ENCODE measurements at places on chromosomes 1 and 21.

DNA sequence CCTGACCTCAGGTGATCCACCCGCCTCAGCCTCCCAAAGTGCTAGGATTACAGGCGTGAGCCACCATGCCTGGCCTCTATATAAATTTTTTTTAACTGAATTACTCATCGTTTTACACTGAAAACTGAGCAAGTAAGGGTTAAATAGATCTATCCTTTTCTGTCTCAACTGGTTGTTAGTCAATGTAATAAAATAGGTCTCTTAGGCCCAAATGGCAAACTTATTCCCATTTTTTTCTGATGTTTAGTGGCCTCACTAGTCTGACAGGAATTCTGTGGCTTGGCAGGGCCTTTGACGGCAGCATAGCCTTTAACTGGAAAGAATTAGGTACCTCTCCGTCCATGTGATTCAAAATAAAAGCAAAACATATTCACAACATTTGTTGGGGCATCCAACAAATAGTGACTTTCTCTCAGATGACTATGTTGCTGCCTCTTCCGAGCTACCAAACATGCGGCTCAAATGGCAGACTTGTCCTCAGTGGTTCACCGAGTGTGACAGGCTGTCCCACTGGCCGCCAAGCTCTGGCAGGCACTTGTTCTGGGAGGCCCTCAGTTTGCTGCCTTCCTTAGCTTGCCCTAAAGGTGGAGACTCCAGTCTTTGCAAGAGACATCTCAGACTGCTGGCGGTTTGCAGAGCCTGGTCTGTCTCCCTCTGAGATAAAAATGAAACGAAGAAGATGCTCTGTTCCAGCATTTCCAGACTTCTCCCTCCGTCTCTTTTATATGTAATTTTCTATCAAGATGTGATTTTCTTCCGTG is 17.4 kb downstream of the ATP1A4 start:
- DNase-seq: no peak

DNA sequence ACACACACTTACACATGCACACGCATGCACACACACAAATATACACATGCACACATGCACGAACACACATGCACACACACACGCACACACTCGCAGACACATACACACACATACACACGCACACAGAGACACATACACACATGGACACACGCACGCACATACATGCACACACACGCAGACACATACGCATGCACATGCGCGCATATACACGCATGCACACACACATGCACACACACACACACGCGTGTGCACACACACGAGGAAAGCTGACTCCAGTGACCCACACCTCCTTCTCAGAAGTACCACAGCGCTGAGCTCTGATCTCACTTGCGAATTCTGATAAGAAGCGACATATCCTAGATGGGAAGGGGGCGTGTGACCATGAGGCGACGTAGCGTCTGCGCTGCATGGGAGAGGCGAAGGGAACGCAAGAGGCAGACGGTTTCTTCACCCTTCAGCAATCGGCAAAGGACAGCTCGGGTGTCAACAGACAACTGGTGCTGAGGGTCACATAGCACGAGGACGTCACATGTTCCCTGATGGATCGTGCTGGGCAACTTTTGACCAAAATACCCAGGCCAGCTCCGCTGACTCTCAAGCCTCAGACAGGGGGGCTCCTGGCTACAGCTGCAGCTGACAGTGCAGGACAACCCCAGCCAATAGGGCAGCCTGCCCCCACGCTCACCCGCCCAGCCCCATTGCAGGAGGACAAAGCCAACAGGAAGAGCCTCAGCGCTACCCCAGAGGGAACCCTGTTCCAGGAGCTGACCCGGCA is 16.0 kb upstream of the PDE9A start:
- no peak for DNase-seq

GRCh38 chr1:184292101-184292500 is 94.7 kb upstream of the C1orf21 start:
- no peak for DNase-seq

- no peak for DNase-seq
Measured at GRCh38 chr21:26832546-26832945, 12.7 kb downstream of the ADAMTS1 start.

DNA sequence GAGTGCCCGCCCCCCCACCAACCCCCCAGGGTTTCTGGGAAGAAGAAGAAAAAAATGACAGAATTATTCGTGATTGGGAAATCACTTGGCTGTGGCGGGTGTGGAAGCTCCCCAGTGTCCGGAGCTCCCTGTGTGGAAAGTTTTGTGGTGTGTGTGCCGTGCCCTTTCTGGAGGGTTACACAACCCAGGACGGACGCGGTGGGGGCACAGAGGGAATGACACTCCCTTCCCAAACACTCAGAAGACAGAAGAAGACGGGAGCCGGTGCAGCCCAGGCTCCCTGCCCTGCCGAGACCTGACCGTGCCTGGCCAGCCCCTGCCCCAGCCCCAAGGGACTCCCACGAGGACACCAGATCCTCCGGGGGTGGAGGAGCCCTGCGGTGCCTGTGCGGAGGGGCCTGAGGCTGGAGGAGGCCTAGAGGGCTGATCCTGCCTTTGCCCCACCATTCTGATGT is 33.0 kb upstream of the ADARB1 start:
- DNase-seq: no peak
